CD14-positive monocyte (primary cell): ENCODE measurements at places on chromosomes 1 and 21.

GRCh38 chr1:2215909-2216766 lies 12.0 kb upstream of the SKI start:
- DNase-seq, result no peak

GRCh38 chr1:10196976-10197375 lies 13.4 kb upstream of the KIF1B start:
- DNase-seq, result no peak

DNA sequence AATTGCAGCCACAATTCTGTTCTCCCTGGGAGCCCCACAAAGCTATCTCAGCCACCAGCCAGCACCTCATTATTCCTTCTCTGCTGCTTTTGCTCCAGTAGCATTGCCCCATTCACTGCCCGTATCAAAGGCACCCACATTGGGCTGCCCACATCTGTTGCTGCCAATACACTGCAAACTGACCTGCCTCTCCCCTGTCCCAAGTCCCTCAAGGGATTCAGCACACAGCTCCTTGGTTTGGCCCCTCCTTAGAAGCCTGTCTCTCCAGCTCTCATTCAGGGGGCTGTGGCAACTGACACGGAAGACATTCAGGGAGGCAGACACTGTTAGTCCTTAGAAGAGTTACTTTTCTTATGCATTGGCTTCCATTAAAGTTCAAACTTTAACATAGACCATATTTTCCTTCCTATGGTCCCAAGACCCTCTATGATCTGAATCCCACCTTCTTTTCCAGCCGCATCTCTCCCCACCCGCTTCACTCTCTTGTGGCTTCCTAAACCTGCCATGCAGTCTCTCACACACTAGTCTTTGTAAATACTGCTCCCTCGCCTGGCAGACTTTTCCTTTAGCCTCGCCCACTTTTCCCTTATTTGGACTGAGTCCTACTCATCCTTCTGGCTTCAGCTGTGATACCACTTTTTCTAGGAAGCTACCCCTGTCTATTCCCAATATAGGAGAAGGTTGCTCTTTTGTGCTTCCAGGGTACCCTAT lies 19.3 kb upstream of the KLHDC8A start:
- DNase-seq, result no peak

GRCh38 chr1:7403265-7404045 lies 367.6 kb upstream of the VAMP3 start:
- DNase-seq, result no peak

GRCh38 chr1:116006486-116006964 lies 30.2 kb downstream of the SLC22A15 start:
- DNase-seq, result peak; percentile 13

- no peak for DNase-seq
Observed at GRCh38 chr1:183200451-183200850, 14.4 kb downstream of the LAMC2 start.

DNA sequence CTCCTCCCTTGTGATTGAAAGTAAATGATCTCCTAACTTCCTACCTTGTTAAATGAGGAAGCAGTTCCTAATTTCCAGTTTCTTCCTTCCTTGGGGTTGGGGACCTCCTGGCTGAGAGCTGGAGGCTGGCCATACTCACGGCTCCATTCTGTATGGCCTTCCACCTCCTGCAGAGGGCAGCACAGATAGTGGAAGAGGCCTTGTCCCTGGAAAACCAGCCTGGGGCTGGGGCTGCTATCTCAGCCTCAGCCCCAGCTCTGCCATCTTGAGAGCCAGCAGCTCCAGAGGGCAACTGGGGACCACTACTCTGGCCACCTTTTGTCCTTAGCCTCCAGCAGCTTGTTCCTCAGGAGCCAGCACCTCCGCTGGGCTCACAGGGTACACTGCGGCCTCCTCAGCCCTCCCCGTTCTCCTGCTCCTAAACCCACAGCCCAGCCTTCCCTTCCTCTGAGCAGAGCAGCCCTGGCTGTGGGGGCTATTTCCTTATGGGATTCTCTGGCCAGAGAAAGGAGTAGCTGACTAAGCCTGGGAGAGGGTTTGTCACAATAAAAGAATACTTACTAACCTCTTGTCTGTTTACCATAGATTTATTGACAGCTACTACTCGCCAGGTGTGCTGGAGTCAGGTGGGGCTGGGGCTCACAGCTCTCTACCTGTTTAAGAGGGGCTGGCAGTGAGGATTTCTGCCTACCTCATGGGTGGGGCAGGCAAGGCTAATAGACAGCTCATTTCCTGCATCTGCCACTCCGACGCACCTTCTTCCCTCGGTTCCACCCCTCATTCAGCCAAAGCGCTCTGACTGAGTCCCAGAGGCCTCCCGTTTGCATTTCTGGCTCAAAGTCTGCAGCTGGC lies 6.3 kb downstream of the TMEM234 start:
- no peak for DNase-seq

DNA sequence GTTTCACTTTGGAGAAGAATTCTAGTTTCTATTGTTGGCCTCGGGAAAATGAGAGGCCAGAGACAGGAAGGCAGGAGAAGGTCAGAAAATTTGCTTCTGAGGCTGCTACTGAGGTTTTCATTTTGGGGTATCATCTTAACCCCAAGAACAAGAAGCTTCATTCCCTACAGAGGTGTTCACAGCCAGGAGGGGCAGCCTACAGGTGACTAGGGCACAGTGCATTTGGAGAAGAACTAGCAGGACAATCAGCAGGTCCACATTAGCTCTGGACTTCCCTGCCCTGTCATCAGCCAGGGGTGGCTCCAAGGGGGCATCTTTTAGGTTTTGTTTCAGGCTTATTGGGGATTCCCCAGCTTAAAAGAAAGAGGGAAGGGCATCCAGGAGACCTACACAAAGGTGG lies 12.1 kb upstream of the ZNF496 start:
- no peak for DNase-seq

- DNase-seq, result peak; percentile 10
Observed at GRCh38 chr1:55214212-55214933, 791 bp downstream of the USP24 start.

- no peak for DNase-seq
Observed at GRCh38 chr1:112169517-112169916, 180.0 kb upstream of the KCND3 start.

DNA sequence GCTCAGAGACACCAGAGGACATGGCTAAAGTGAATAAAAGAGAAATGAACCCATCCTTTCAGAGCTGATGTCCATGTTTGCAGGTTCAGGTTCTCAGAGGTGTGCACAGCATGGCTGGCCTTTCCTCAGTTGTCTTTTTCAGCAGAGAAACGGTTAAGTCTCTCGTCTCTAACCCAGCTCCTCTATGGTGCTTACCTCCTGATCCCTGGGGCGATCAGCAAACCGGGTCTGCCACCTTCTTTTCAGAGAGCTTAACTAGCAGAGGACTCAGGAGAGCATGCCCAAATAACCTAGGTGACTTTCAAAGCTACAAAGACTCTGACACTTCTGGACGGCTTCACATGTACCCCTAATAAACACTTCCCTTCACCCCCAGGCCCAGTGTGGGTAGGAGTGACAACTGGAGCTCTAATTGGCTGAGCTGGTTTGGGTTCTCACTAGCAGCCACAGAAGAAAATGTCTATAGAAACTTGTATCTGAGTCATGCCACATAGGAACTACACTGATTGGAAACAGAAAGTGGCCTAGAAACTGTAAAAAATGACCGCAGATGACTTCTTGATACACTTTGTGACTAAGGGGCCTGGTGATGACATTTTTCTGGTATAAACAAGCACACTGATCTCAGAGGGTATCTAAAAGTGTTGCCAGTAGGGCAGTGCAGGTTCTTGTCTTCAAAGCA lies at the start of gene AIM2:
AIM2 (minus strand) TSS at position 329 of the 682 bp plus-strand sequence. CDS start 3,267 bp downstream, outside the sequence.
- DNase-seq, result peak; percentile 82

DNA sequence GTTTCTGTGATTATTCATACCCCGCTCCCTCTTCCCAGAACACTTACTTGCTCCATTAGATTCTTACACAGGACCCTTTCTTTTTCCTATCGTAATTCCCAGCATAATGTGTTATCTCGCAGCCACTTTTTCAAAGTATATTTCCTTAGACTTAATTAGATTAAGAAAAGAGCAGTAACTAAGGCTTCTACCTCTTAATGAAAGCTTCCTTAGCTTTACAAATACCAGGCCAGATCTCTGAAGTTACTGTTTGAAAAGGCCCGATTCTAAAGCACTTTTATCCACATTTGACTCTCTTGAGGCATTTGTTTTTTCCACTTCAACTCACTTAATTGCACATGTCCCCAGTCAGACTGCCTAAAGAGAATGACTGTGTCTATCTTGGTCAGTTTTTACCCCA lies 1264.3 kb upstream of the ADGRL2 start:
- no peak for DNase-seq

DNA sequence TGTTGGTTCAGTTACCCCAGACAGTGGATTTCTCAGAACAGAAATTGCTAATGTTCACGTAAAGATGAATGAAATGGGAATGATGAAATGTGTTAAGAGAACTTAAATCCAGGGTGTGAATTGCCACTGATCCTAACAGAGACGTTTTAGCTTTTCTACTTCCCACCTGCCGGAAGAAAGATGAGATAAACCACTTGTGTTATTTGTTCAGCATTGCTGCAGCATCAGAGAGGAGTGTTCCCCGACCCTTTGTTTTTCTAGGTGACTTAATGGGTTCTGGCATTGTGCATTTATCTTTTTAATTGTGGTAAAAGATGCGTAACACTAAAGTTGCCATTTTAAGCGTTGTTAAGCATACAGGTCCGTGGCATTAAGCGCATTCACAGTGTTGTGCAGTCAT lies 122.3 kb downstream of the GALNT2 start:
- DNase-seq, result no peak

DNA sequence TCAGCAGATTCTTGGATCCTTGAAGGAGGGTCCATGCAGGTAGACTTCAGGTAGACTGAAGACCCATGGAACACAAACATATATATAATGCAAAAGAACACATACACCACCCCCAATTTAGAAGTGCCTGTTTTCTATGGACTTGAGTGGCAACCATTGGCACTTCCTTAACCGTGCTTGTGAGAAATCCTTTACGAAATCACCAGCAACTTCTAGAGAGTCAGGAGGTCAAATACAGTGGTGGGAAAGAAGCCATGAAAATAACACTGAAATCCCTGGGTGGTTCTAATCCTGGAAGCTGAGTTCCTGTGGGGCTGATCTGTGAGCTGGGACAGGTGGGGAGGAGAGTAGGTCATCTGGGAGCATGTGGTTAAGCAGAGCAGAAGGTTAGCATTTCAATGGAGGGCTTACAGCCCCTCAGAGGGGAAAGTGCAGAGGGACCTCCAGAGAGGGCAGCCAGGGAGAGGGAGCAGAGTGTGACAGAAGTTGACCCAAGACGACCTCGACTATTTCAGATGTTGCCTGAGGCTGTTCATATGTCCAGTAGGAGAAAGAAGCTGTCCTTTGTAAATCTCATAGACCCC lies 13.0 kb upstream of the IL10 start:
- DNase-seq, result no peak

DNA sequence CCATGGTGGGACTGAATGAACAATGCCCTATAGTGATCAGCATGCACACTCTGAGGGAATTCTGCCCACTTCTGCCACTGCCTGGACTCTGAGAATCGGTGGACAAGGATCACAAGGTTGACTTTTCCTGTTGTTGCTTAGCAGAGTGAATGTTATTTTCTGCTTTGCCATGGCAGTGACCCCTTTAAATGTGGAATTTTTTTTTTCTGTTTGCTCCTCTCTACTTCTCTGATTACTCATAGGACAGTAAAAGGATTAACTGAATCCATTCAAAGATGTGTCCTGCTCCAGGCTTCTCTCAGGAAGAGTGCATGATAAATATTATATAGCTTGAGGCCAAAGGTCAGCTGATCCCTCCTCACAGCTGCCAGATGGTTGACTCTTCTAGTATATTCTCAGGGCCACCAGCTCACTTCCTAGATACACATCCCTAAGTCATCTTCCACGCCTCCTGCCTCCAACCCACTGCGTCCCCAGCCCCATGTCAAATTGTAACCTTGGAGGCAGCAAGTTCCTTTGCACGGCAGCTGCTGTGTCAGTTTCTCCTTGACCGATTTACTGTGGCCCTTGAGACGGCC lies 74.0 kb upstream of the RALGPS2 start:
- no peak for DNase-seq

- no peak for DNase-seq
Observed at GRCh38 chr1:183238071-183238470, 52.0 kb downstream of the LAMC2 start.

DNA sequence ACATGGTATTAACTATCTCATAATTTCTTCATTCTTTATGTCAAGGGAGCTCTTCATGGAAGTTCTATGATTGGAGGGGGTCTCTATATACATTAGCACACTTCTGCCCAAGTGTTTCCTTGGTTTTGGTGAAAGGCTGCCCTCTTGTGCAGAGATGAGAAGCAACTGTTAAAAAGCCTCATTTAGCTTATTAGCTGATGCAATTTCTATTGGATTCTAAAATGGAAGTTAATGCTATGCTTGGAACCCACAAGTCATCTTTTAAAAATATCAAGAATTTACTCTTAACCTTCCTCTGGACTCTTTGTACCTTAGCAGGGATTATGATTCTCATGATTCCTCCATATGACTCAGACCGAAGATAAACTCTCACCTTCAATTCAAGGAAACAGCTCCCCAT lies 328.9 kb downstream of the PTBP2 start:
- no peak for DNase-seq

GRCh38 chr1:89754518-89754917 lies 66.3 kb upstream of the LRRC8D start:
- peak; percentile 87 for DNase-seq

GRCh38 chr1:231964961-231965360 lies 338.4 kb downstream of the DISC1 start:
- peak; percentile 50 for DNase-seq

GRCh38 chr1:186905561-186905960 lies 76.8 kb downstream of the PLA2G4A start:
- DNase-seq, result no peak

GRCh38 chr1:106986603-106987002 lies 69.9 kb upstream of the PRMT6 start:
- DNase-seq, result no peak

DNA sequence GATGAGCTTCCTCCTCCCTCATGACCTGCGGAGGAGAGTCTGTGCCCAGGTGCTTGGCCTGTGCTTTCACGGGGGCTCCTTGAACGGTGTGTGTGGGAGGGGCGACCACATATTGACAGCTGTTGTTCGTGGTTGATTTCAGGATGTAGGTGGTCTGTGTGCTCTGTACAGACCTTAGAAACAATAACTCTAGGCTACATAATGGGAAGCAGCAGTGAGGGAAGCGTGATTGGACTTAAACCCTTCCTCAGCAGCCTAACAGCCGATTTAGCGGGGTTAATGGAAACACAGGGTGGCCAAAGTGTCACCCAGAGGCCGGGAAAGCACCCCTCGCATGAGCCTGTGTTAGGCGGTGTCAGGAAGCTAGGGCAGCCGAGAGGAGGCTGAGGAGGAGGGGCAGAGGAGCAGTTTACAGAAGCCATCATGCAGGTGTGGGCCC lies 56.0 kb downstream of the TBCE start:
- no peak for DNase-seq

- DNase-seq, result no peak
Observed at GRCh38 chr1:7550261-7550865, 220.7 kb upstream of the VAMP3 start.

- no peak for DNase-seq
Observed at GRCh38 chr1:104125266-104125665, 375.6 kb downstream of the AMY1C start.
